ENCODE measurements at places on chromosomes 5 and 9.

DNA sequence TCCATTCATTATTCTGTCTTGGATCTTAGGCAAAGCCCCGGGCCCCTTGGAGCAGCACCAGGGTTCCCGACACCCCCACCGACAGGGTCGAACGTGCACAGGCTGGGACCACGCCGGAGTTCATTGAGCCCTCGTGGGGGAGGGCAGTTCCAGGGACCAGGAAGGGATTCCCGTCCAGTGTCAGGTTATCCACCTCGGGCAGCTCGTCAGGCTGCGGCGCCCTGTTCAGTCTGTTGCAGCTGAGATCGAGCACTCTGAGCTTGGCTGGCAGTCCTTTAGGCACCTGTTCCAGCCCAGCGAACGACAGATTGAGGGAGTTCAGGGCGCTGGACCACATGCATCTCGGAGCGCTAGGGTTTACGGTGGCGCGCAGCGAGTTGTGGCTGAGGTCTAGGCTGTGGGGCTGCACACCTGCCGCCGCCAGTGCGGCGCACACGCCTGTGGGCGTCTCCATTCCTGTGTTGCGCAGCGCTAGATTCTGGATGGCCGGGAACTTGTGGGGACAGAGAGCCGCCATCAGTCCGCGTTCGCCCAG, 1.1 kb downstream of the CD14 start:
- DNase-seq = no peak

DNA sequence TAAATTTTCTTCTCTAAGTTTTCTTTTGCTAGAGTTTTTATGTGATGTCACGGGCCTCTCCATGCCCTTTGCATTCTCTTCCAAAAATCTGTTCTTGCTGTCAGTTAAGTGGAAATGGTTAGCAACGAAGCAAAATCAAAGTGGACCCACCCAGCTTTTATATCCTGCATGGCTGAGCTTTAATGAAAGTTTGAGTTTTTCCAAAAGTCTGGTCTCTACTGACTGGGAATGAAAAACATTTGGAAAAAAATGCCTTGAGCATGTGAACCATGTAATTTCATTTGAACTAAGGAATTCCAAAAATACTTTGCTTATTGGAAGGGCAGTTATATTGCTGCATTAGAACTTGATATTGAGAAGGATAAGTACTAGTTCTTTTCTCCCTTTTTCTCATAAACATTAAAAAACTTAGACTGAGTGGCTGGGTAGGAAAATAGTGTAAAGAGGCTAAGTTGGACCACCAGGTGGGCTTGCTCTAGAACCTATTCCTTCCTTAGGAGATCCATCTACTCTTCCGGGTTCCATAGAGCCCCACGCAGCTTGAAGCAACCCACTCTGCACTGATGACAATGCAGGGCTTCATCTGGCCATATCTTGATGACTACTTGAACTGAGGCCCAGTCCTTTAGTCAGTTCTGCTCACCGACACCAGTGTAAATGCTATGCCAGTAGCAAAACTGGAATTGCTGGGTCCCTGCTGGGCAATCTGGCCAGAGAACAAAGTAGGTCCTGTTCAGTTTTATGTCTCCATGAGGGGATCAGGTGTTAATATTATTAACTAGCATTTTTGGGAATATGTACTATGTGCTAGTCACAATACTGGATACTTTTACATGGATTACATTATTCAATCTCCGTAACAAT, 17.4 kb upstream of the RIC1 start:
- no peak for DNase-seq

DNA sequence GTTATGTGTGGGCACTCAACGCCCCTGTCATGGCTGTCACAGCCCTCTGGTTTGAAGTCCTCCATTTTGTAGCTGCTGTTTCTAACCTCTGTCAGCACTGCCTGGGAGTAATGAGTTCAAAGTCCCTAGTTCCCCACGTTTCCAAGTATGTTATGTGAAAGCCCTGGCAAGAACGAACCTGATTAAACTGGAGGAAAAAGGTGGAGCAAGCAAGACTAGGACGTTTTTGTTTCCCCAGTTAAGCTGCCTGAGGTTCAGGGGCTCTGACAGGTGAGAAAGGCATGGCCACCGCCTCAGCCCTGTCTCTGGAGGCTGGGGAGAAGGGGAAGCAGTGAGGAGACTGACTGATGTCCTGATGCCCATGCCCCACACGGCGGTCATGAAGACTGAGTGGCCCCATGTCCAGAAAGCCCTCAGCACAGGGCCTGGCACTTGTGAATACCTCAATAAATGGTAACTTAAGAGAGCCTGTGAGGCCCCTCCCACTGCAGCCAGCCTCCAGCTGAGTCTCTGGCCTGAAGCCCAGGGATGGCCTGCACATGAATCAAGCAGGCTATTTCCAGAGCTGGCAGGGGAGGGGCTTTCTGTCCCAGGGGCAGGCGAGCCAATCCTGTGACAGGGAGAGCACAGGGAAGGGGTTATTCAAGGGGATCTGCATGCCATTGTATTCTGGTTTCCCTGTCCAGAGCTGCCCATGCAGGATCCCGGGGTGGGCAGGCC, 61.8 kb downstream of the PFDN1 start:
- no peak for DNase-seq

GRCh38 chr9:91056917-91057316, 255.3 kb downstream of the SYK start:
- no peak for DNase-seq

GRCh38 chr5:116652196-116652729, 77.6 kb upstream of the SEMA6A start:
- DNase-seq = no peak

DNA sequence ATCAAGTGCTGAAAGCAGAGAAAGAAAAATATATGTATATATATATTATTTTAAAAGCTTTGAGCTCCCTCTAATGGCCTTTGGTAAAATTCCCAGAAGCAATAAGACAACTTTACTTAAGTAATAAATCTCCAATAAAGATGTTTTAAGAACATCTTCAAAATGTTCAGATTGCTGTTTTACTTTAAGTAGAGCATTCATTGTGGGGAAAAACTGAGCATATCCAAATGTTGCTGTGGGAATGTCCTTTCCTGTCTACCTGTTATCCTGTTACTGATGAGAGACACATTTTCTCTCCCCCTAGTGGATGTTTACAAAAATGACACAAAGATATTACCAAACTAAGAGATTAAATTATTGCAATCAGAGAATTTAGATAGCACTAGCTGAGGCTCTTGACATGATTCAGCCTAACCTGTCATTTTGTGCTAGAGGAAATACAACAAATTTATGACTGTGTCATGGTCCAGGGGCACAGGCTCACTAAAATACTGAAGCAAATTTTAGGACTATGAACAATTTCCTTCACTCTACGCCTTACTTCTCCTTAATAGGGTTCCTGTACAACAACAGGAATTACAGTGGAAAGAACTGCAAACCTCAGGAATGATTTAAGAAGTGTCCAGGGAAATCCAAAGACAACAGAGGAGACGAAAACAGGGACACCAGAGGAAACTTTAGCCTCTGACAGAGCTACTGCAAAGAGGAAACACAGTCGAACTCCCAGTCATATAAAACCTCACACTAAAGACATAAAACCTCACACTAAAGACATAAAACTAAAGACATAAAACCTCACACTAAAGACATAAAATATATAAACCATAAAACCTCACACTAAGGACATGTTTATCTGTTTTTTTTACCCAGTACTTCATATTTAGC, 24.3 kb upstream of the PRRC1 start:
- DNase-seq = no peak

DNA sequence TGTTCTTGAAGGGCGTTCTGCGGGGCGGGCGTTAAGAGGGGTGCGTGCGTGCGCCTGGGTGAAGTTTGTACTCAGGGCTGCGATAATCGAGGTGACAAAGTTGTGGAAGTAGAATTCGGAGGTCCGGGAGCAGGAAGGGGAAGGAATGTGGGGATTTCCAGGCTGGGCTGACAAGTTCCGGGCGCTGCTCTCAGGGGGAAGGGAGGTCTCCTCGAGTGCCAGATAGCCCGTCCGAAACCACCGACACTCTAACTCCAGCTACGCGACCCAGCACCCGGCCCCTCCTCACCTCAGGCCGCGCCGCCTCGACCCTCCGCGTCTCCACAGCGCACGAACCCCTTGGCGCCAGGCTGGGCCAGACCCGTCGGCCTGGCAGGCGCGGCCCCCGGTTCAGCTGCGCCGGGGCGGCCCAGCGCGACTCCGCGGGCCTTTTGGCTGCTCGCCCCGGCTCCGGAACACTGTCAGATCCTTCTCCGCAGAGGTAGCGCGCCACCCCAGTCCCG, at the start of gene IL6ST:
TSS of gene IL6ST (minus strand) at position 469 of the 503 bp plus-strand sequence. CDS start 18,685 bp downstream, outside the sequence.
- no peak for DNase-seq
